Activated CD4-positive, CD25-positive, alpha-beta regulatory T cell treated with anti-CD3 and anti-CD28 coated beads, Interleukin-2, amount 50 U/mL, for 24 hours (primary cell): ENCODE measurements at places on chromosomes 11 and 22.

GRCh38 chr11:85787168-85787567, 23.8 kb downstream of the SYTL2 start:
- ATAC-seq: no peak

DNA sequence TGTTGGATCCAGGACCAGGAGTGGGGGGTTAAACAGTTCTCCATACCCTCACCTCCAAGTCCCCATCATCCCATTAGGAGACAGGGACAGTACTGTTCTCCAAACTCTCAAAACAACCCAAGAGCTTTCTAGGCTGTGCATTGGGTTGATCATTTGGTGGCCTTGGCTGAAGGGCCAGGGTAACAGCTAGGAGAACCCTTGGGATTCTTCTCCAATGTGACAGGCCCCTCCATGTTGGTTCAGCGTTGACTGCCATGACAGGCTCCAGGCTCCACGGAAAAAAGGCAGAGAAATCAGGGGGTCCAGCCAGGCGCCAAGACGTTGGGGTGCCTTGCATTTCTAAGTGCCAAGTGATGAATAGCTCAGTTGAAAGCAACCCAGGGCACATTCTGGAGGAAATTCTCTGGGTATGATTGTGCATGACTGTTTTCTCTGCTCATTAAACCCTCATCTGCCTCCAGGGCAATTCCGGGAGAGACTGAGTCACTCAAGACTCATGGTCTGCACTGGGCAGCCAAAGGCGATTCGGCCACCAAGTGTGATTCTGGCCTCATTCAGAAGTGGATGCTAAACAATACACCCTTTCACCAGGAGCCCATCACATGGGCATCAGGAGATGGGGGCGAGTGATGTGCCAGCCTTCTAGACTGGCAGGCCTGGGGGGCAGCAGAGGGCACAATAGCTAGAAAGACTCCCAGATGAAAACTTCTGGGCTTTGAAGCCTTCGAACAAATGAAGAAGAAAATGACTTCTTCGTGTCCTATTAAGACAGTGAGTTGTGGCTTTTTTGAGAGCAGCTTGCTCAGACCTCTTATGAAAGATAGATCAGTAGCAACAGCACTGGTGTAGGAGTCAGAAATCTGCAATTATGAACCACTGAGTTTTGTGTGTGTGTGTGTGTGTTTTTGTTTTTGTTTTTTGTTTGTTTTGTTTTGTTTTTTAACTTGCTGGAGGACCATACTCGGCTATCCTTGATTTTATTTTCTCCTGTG, 27.7 kb downstream of the CD44 start:
- peak; percentile 5 for ATAC-seq

- no peak for ATAC-seq
Measured at GRCh38 chr11:100639140-100639539, 47.9 kb upstream of the ARHGAP42 start.

DNA sequence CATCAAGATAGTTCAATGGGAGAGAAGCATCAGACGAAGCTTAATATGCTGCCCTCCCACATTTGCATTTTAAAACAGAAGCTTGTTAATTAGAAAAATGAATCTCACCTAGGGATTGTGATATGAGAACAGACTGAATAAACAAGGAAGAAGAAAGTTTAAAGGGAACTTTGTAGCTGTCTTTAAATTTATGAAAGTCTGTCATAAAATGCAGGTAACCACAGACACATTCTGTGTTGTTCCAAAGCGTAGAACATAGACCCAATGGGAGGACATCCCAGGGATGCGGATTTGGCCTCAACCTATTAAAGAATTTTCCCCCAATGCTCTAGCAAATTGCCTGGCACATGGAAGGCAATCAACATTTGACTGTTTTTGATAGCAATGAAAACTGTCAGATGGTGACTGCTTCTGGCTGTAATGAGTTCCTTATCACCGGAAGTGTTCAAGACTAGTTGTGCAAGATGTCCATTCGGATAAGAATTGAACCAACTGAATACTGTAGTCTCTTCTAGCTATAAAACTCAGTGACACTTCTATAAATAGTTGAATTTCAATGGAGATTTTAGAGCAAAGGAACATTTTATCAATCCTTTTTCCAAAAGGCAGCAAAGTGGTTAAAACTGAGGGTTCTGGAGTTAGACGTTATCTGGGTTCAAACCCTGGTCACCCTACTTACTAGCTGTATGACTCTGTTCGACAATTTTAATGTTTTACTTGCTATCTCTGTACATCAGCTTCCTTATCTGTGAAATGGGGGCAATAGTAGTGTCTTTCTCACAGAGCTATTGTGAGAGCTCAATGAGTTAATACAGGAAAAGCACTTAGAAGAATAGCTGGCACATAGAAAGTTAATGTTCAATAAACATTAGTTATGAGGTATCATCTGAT, 64.9 kb downstream of the LIF start:
- ATAC-seq: no peak

DNA sequence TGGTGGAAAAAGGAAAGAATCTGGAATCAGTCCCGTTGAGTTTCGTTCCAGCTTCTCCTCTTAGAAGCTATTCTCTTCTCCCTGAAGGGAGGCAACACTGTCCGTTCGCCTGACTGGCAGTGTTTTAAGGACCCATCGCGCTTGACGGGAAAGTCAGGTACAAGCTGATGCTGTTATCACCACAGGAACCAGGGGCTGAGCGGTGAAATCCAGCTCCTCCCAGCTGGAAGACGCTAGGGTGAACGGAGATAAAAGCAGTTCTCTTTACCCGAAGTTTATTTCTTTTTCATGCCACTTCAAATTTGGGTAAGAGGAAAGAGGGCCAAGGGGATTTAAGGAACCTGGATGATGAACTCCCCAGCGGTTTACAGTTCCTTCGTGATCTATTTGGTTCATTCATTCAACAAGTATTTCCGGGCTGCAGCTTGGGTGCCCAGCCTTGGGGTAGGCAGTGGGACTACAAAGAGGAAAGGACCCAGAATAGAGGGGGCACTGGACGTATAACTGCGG, 551 bp upstream of the DEUP1 start:
- ATAC-seq: no peak

DNA sequence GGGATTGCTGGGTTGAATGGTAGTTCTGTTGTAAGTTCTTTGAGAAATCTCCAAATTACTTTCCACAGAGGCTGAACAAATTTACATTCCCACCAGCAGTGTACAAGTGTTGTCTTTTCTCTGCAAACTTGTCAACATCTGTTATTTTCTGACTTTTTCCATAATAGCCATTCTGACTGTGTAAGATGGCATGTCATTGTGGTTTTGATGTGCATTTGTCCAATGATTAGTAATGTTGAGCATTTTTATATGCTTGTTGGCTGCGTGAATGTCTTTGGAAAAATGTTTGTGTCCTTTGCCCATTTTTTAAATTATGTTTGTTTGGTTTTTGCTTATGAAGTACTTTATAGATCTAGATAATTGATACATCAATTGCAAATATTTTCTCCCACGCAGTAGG, 1025.0 kb downstream of the JRKL start:
- no peak for ATAC-seq

DNA sequence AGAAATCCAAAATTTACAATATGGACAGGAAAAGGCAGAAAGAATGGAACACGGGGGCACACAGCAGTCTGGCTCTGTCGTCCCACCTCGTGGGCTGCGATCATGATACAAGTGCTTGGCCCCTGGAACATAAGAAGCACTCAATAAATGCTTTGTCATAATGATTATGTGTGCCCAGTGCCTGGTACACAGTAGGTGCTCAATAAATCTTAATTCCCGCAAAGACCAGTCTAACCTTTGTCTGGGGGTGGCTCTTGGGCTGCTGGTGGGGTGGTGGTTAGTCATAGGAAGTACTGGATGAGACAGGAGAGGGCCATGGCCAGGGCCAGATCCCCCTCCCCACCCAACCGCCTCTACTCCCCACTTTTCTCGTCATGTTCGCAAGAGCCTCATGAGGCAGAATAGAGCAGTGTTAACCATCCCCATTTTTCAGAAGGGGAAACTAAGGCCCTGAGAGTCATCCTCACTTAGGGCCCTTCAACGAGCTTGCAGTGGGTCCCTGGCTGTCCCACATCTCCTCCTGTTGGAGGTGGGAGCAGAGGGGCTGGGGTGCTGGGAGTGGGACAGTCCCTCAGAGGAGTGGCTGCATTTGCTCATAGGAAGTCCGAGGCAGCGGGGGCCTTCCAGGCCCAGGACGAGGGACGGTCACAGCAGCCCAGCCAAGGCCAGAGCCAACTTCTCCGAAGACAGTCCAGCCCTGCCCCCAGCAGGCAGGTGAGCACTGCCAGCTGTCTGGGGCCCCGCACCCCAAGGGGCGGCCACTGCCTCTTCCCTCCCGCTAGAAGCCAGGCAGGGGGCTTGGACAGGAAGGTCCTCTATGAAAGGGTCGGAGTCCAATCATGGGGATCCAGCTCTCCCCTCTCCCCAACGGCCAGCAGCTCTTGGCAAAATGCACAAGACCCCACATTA, 36.1 kb downstream of the TRIOBP start:
- no peak for ATAC-seq

DNA sequence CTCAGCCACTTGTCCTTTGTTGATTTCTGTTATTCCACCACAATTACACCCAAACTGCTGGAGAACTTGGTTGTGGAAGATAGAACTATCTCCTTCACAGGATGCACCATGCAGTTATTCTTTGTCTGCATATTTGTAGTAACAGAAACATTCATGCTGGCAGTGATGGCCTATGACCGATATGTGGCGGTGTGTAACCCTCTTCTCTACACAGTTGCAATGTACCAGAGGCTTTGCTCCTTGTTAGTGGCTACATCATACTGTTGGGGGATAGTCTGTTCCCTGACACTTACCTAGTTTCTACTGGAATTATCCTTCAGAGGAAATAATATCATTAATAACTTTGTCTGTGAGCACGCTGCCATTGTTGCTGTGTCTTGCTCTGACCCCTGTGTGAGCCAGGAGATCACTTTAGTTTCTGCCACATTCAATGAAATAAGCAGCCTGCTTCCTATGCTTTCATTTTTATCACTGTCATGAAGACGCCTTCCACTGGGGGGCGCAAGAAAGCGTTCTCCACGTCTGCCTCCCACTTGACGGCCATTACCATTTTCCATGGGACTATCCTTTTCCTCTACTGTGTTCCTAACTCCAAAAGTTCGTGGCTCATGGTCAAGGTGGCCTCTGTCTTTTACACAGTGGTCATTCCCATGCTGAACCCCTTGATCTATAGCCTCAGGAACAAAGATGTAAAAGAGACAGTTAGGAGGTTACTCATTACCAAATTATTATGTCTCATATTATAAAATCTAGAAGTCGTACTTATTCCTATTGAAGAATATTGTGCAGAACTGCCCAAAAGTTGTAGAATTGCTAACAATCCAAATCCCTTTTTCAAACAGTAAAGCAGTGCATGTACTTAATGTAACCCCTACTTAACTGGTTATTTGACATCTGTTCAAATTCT, 53.2 kb downstream of the OR4C6 start:
- no peak for ATAC-seq

- no peak for ATAC-seq
Measured at GRCh38 chr22:41184679-41185078, 20.4 kb upstream of the L3MBTL2 start.

GRCh38 chr11:69218946-69219720, 63.4 kb downstream of the SMIM38 start:
- no peak for ATAC-seq

DNA sequence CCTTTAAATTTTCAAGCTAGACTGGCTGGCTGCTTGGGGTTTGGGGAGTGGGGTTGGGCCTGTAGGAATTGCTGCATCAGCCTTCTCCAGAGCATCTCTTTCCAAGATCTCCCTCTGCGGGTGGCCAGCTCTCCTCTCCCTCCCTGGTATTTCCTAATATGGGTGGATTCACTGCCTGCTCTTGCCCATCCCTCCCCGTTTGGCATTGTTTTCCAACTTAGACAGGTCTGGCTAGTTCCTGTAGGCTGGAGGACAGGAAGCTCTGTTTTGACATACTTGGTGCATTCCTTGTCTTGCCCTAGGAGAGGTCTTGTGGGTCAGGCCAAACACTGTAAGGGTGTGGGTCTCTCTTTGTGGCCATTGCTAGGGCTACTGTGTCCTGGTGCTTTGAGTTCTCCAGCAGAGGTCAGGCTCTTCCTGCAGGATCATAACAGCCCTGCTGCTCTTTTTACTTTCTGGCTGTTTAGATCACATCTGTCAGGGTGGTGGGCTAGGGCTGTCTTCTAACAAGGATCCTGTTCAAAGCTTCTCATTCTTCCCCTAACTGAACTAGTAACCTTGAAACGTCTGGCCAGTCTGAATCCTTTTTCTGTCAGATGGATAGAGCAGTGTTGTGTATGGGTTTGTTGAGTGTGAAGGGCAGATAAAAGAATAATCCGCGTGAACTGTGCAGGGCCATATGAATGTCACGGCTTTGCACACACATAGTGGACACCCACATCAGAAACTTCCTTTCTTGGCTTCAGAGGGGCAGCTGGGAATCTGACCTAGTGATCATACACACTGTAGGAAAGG, 18.3 kb upstream of the MICALL1 start:
- ATAC-seq: no peak

DNA sequence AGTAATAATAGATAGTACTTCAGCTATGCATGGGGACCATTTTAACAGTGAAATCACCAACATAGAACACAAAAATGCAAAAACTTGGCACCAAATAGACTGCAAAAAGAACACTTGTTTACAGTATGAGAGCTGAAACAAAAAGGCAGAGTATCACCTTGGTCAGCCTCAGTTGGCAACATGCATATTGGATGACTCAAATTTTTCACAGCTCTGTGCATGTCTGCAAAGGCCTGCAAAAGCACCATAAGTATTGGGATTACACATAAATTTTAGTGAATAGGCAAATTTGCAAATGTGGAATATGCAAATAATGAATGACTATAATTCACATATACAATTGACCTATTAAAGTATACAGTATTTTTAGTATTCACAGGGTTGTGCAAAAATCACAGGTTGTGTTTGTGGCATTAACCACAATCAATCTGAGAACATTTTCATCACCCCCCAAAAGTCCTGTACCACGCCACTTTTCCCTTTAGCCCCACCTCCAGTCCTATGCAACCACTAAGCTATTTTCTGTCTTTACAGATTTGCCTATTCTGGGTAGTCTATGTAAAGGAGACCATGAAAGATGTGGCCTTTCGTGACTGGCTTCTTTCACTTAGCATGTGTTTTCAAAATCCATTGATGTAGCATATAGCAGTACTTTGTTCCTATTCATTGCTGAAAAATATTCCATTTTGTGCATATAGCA, 47.2 kb downstream of the CCDC15 start:
- no peak for ATAC-seq

DNA sequence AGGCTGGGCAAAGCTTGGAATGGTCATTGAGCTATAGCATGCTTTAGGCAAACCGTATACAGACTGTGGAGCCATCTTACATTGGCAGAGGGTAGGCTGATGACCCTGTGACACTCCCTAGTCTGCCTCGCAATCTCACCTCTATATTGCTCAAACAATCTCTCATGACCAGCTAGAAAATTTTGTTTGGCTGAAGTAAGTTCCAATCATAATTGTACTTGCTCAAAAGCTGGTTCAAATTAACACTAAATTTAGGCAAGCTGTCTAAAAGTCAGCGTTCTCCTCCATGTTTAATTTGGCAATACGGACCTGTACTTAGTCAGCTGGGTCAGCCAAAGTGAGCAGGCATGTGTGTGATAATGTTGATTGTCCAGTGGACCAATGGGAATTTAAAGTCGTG, 133.0 kb downstream of the SWAP70 start:
- no peak for ATAC-seq

GRCh38 chr11:15692739-15693138, 578.0 kb downstream of the INSC start:
- no peak for ATAC-seq
